ENCODE measurements at places on chromosomes 12 and 14.
A peak's percentile ranks its signal among the peaks of the same experiment; 100 is the strongest.

DNA sequence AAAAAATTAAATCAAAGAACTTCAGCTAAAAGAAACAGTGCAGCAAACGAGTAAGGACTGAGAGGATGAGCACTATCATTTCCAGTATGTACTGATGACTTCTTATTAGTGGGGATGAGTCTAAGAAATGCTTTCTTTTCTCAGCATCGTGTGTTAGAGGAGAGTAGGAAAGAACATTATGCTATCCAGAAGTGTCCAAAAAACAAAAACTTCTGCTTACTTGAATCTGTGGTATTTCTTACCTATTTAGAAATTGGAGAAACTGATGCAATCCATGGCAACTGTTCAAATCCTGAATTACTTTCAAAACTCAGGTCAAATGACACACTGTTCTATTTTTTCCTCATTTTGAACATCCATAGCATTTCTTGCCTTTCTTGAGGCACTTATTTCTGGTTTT lies 23.7 kb downstream of the ABCD2 start:
- no peak for DNase-seq

- no peak for DNase-seq
Observed at GRCh38 chr12:69534389-69534822, 50.9 kb upstream of the CCT2 start.

DNA sequence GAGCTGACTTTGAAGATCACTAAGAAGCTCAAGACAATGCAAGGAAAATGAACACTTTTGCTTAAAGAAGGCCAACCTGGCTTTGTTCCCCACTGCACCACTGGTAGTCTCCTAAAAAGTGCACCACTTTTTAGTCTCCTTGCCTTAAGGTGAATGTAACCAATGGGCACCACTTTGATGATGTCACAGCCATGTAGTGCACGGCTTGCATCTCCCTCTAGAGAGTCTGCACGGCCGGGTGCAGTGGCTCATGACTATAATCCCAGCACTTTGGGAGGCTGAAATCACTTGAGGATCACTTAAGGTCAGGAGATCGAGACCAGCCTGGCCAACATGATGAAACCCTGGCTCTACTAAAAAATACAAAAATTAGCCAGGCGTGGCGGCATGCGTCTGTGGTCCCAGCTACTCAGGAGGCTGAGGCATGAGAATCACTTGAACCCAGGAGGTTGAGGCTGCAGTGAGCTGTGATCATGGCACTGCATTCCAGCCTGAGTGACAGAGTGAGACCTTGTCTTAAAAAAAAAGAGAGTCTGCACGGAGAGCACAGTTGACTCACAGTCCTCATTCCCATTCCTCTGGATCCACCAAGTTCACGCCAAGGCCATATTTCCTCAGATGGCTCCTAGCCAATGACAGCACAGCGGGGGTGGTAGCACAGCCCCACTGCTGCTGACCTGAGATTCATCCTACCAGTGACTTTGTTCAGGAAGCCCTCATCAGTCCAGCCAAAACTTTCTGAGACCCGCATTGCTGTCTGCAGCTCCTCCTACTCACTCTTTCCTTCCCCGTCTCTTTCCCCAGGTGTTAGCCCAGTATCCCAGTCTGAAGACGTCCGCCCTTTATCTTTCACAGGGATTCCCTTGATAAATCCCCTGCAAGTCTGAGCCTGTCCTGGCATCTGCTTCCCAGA lies 16.5 kb upstream of the IFT81 start:
- DNase-seq, result no peak

- DNase-seq, result peak; percentile 82
Observed at GRCh38 chr12:56189099-56189917, at the start of gene SMARCC2. Gene SMARCC2 (minus strand): TSS chr12:56189483. CDS start chr12:56189461, 22 bp downstream.

GRCh38 chr12:122449317-122449716 lies 26.8 kb upstream of the CLIP1 start:
- DNase-seq, result no peak

DNA sequence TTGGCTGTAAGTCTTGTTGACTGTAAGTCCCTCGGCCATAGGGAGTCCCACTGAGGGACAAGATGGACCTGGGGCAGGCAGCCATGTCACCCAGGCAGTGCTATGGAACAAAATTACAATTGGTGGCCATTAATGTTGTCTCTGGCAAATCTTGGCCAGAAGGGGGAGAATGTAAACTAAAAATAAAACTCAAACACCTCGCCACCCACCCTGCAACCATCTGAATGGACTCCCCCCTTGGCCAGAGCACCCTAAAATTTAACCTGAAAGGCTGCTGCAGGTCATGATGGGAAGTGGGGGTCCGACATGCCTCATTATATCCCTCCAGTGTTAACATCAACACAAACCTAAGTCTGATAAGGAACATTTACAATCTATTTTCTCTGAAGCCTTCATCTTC lies 8.2 kb downstream of the SLC22A17 start:
- DNase-seq, result no peak

DNA sequence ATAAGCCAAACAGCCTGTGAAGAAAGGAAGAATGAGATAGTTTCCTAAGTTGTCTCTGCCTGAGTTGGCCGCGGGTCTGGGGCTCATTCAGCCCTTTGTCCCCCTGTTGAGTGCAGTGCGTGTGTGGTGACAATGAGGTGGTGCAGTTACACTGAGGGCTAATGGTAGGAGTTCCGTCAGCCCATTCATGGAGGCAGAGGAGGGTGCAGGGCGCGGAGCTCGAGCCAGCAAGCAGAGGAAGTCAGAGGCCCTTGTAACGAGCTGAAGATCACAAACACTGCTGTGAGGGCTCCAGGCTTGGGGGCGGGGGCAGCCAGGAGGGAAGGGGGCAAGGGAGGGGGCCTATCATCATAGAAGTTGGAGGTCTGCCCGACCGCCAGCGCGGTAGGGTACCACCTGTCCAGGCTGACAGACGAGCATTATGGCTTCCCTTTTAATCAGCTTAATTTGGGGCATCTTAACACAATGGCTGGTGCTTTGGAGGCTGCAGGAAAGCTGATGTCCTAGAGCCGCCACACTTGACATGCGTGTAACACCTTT lies 20.5 kb downstream of the CCND2 start:
- no peak for DNase-seq

GRCh38 chr12:131607658-131608447 lies 103.0 kb upstream of the SFSWAP start:
- DNase-seq, result no peak

GRCh38 chr12:57176846-57177245 lies 29.4 kb upstream of the LRP1-AS start:
- no peak for DNase-seq

GRCh38 chr14:89588840-89589296 lies 171.8 kb upstream of the FOXN3 start:
- no peak for DNase-seq

DNA sequence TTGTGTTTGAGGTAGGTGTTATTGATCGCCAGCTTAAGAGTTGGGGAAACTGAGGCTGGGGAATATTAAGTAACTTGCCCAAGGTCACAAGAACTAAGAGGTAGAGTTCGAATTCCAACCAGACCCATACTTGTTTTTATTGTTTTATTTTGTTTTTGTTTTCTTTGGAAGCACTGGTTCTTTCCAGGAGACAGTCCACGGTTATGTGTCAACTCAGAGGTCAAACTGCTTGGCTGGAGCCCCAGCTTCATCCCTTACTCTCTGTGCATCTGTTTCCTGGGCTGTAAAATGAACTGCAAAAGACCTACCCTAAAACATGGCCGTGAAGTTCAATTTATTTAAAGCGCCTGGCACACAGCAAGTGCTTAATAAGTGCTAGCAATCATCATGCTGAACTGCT lies 74.4 kb upstream of the MAP1LC3B2 start:
- DNase-seq, result no peak

- DNase-seq, result no peak
Observed at GRCh38 chr12:84704856-84705255, 207.7 kb downstream of the SLC6A15 start.
